ENCODE measurements at places on chromosomes 4 and X.
A peak's percentile ranks its signal among the peaks of the same experiment; 100 is the strongest.

- no peak for DNase-seq
Measured at GRCh38 chr4:123244137-123244536, 152.5 kb upstream of the SPRY1 start.

- peak; percentile 20 for DNase-seq
Measured at GRCh38 chr4:575281-576141, 584 bp downstream of the TMEM271 start.

GRCh38 chr4:88653371-88653946 is 44.2 kb downstream of the NAP1L5 start:
- DNase-seq, result no peak

GRCh38 chr4:41339812-41340809 is 83.4 kb downstream of the UCHL1 start:
- DNase-seq, result peak; percentile 14

DNA sequence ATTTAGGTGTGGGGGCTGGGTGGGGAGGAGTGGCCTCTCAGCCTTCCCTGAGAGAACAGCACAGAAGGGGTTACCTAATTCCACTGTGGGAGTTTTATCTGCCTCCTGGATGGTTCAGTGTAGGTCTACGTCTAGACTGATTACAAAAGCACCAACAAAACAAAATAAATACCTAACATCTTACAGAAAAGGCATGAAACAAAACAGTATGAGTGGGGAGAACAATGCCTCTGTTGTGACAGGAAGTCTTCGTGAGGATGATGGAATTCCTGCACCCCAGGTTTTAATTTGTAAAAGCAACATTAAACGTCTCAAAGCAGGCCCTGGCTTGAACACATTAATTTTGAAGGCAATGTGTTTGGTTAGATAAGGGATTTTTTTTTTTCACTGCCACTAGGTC is 112.1 kb upstream of the GPC4 start:
- DNase-seq, result no peak

- DNase-seq, result no peak
Measured at GRCh38 chr4:110287130-110287529, 88.7 kb upstream of the ELOVL6 start.

DNA sequence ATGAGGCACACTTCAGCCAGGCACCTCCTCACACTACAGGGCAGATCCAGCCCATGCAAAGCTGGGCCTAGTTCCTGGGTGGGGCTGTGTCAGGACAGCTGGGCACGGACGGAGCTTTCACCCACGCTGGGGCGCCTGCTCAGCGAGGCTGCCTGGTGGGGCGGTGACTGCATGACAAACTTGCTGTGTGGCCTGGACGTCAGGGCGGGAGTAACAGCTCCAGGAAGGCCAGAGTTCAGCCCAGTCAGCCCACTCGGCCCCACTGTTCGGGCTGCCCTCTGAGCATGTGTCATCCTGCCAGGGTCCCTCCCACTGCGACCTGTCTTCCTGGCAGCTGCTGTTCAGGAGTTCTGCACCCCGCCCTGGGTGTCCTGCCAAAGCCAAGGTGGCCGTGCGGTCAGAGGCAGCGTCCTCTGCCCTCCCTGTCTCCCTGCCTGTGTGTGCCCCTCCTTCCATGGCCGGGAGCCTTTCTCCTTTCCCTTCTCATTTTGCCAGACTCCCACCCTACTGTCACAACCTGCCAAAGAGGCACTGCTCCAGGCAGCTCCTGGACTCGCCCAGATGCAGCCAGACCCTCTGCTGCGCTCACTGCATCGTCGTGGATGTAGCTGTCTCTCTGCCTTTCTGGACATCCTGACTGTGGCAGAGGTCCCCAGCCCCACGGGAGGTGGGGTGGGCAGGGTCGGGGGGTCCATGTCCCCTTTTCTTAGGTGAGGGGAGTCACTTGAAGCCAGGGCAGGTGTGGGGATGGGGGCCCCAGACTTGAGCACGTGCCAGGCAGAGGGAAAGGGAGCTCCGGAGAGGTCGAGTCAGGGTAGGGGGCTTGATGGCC is 33.0 kb upstream of the KIAA0232 start:
- DNase-seq, result no peak

DNA sequence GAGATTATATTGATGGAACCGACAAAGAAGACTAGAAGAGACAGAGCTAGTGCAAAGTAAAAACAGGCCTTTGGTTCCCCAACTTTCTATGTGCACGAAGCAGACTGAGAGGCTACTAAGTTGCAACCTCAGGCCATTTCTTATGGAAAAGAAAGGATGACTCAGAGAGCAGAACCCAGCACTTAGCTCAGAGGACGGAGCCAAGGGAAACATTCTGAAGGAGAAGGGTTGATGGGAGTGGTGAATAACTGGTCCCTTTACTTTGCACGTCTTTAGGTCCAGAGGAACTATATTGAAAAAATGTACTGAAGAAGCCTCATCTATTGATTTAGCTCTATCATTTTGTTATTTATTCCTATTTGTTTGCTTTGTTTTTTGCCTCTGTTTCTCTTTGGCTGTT is 182.1 kb downstream of the CPE start:
- DNase-seq, result no peak

DNA sequence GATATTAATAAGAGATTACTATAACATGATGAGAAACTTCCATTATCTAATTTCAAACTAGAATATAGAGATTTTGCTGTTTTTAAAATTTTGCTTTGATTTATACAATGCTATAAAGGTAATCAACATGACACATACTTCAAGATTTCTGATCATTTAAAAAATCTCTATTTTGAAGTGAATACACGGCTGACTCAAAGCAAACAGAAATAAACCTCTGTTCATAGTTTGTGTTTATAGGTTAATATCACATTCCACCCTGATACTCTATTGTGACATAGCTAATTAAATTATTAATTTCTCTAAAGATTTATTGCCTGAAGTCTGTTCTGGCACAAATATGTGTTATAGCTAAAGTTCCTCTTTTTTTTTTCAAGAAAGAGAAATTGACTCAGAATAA is 349.2 kb downstream of the TLL1 start:
- DNase-seq, result no peak

GRCh38 chr4:128859887-128860677 is 50.6 kb downstream of the JADE1 start:
- no peak for DNase-seq

DNA sequence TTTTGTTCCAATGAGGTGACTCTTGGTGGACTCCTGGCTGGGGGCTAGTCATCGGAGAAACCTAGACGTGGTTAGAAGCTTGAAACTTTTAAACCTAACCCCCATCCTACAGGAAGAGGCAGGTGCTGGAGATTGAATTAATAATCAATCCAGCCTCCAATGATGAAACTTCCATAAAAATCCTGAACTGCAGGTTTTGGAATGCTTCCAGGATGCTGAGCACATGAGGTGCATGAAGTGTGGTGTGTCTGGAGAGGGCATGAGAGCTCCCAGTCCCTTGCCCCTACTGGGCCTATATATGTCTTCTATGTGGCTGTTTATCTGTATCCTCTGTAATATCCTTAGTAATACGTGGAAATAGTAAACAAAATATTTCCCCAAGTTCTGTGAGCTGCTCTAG is 90.7 kb upstream of the PDHA2 start:
- DNase-seq, result no peak

DNA sequence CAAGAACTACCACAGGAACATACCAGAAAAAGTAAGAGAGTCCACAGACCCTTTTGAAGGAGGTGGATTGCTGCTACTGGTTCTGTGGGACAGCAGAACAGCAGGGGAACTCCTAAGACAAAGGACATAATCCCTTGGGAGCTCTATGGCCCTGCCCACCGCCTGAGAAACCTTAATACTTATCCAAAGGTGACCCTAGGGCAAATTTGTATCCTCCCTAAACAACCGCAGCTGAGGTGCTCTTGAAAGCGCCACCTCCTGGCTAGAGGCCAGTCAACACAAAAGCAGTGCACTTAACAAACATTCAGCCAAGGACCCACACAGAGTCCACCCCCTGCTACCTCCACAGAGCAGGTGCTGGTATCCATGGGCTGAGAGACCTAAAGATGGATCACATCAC is 136.8 kb downstream of the ADAM29 start:
- DNase-seq, result no peak

DNA sequence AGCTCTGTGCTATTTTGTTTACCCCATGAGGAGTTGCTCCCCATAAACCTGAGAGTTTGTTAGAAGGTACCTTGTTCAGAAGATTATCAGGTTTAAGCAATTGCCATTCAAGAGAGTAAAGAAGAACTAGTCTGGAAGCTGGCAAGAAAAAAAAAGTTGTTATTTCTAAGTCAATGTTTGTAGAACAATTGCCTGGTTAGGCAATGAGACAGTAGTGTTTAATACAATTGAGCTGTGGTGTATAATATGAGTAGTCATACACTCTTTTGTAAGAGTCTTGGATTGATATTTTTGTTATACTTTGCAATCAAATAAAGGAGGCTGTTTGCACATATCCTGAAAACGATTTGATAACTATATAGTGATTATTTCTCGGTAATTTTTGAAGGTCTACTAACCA is 44.7 kb downstream of the GALNT7 start:
- no peak for DNase-seq

GRCh38 chr4:153776601-153777000 is 12.3 kb downstream of the SFRP2 start:
- DNase-seq, result no peak

GRCh38 chr4:169243825-169244609 is 26.7 kb downstream of the SH3RF1 start:
- no peak for DNase-seq

DNA sequence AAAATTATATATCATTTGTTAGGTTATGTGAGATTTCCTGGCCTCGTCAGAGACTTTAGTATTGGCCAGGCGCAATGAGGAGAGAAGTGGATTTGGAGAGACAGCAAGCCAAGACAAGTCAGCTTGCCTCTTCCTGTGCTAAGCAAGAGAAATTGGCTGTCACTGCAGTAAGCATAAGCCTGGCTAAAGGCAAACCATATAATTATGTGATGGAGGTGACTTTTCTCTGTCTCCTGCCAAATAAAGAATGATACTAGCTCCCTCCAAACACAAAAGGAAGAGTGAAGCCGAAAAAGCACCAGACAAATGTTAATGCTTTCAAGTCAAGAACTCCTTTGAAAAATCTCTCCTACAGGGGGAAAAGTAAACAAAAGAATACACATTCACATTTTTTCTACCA is 2246.0 kb downstream of the ARAP2 start:
- peak; percentile 85 for DNase-seq

DNA sequence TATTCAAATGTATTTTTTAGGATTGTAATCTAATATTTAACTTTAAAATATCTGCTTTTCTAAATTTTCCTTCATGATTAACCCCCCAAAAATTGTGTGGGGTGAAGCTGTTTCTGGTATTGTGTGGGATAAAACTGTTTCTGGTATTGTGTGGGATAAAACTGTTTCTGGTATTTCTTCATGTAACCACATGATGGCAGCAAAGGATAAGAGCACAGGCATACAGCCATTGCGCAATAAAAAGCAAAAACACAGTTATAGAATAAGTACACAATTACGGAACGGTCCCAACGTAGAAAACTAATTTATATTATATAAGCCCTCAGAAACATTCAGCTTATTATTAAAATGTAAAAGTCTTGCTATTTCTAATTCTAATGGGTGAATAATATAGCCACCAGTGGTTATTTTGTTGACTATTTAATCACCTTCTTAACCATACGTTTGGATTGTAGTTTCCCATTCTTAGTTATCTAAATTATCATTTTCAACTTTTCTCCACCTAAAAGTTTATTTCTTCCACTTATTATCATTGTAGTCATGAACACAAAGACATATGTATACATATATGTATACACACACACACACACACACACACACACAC is 333.9 kb upstream of the FSTL5 start:
- peak; percentile 29 for DNase-seq

DNA sequence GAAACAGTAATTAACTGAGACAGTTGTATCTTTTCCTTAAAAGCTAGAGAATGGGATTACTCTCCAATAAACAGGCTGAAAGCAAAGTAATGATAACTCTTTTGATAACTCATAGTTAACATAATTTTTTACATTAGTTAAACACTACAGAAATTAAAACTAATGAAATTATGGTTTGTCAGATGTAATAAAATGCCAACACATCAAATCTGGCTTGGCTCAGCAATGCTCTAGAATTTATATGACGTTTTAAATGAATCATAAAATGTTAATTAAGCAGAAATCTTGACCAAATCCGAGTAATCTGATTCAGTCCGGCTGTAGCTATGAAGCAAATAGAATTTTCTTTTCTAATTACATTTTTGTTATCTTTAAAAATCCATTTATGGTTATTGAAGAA is 244.2 kb upstream of the NR3C2 start:
- DNase-seq, result no peak

GRCh38 chr4:57061395-57061794 is 48.8 kb downstream of the IGFBP7 start:
- DNase-seq, result no peak
